Neural crest cell (in vitro differentiated cells): ENCODE measurements at places on chromosomes 12 and 14. TPM values are rescaled to one million over a fixed set of nuclear protein-coding genes. Genes with fewer than 3 reads are reported as not detected.

CTSG gene
- total RNA-seq = not detected in 2 replicates

TMEM179 gene
- total RNA-seq = 19.4 and 20.2 TPM in 2 replicates

DNA sequence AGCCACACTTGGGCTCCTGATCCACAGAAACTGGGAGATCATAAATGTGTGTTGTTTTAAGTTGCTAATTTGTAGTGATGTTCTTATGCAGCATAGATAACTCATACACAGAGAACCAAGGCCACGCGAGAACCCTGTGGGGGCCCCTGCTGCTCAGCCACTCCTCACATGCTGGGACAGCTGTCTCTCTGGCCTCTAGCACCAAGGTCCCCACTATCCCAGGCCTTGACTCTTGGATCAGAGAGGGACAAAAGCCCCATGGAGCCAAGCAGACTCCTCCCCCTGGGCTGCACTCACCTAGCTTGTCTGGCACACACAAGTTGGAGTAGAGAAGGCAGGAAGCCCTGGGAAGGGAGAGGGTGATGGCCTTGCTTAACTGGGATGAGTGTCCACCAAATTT, 11.3 kb downstream of the PLD4 start:
- H3K27me3 ChIP-seq = peaks cover 82% of the 10 kb centered on the region
- H3K4me1 ChIP-seq = peaks cover 3% of the 10 kb centered on the region
- no peak overlapping the region for H3K27ac ChIP-seq
- DNase-seq = no peak

DNA sequence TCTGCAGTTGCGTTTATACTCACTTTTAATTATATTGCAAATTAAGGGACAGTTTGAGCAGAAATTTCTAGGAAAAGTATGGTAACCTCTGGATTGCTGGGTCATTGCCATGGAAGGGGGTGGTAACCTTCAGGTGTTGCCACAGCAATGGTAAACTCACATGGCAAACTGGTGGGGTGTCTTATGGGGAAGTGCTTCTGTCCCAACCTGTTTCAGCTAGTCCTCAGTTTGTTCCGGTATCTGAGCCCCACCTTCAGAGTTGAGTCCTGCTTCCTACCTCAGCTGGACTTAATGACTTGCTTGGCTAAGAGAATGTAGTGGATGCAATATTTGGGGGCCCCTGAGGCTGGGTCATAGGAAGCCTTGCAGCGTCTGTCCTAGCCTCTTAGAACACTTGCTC, 7.3 kb upstream of the CLMN start:
- no peak overlapping the region for H3K4me3 ChIP-seq
- H3K36me3 ChIP-seq = no peaks in the 10 kb centered on the region
- no peak overlapping the region for H3K27ac ChIP-seq
- H3K27me3 ChIP-seq = no peaks in the 10 kb centered on the region
- no peak for DNase-seq

DNA sequence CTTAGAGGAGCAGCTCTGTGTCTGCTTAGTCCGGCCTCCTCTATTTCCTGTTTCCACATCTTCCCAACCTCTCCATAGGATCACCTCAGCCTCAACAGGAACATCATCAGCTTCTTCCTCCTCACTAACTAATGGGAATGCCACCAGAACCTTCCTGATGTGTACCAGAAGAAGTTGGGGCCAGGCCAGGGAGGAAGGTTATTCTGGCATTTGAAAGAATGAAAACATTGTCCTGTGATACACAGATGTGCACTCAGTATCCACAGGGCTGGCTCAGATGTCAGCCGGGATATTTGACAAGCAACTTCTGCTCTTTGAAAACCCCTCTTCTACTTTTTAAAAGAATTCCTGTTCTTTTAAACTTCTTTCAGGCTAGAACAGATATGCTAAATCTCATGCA, 63.6 kb downstream of the TMEM30B start:
- no peak overlapping the region for H3K4me3 ChIP-seq
- no peak for DNase-seq
- H3K27me3 ChIP-seq = no peaks in the 10 kb centered on the region
- peaks cover 8% of the 10 kb centered on the region for H3K4me1 ChIP-seq
- no peak overlapping the region for H3K27ac ChIP-seq

DNA sequence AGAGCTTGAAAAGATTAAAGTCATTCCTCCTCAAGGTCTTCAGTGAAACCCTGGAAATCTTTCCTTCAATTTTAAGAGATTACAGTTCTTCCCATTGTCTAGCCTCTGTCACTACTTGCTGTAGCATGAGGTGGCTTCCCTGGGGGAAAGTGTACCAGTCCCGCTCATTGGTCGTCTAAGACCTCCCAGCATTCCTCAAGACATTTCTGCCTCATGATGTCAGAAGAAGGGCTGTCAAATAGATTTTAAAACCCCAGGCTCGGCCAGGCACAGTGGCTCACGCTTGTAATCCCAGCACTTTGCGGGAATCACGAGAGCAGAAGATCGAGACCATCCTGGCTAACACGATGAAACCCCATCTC, 46.7 kb downstream of the SMUG1 start:
- no peak overlapping the region for H3K4me3 ChIP-seq
- no peaks in the 10 kb centered on the region for H3K36me3 ChIP-seq
- H3K27me3 ChIP-seq = peaks cover 96% of the 10 kb centered on the region
- no peak for DNase-seq

DNA sequence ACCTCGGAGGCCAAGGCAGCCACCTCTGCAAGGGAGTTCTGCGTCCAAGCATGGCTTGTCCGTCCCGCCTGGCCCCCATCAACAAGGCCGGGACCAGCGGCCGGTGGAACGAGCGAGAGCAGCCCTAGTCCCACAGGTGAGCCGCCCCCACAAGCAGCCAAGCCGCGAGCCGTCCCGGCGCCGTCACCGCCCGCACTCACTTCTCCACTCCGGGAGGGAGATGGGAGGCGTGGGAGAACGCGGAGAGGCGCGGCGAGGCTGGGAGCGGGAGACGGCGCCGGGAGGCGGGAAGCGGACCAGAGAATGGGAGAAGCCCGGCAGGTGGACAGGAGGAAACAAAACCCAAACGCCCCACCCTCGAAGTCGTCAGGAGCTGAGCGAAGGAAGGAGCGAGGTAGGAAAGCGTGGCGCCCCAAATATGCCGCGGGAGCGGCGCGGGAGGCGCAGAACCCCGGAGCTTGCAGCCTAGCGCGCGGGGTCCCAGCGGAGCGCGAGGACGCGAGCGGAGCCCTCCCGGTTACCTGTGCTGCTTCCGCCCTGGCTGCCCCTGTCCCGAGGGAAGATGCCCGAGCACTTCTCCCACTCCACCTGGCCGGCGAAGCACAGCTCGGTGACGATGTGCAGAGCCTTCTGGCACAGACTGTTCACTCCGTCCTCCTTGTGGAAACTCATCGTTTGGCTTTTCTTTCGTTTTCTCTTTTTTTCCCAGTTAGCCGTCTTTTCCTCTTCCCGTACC, 600 bp downstream of the SYT10 start:
- H3K4me1 ChIP-seq = peaks cover 8% of the 10 kb centered on the region
- H3K36me3 ChIP-seq = no peaks in the 10 kb centered on the region
- H3K27me3 ChIP-seq = peaks cover 87% of the 10 kb centered on the region
- no peak overlapping the region for H3K27ac ChIP-seq
- DNase-seq = peak; percentile 9

GRCh38 chr12:70774055-70774454, 136.8 kb upstream of the PTPRB start:
- no peaks in the 10 kb centered on the region for H3K36me3 ChIP-seq
- no peak for DNase-seq
- H3K4me3 ChIP-seq = no peak overlapping the region
- no peaks in the 10 kb centered on the region for H3K27me3 ChIP-seq

DNA sequence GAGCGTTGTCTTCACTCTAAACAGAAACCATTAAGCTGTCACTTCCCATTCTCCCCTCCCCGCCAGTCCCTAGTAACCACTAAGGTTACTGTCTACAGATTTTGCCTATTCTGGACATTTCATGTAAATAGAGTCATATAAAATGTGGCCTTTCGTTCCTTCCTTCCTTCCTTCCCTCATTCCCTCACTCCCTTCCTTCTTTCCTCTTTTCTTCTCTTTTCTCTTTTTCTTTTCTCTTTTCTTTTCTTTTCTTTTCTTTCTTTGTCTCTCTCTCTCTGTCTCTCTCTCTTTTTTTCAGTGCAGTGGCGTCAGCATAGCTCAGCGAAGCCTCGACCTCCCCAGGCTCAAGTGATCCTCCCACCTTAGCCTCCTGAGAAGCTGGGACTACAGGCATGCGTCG, 37.8 kb downstream of the HCAR2 start:
- H3K27ac ChIP-seq = peak overlapping the region; percentile 57
- H3K4me1 ChIP-seq = no peaks in the 10 kb centered on the region
- H3K4me3 ChIP-seq = no peak overlapping the region
- H3K36me3 ChIP-seq = no peaks in the 10 kb centered on the region
